Hippocampal formation (tissue), 2 donors: ENCODE measurements at places on chromosomes 5 and 9.
A peak's percentile ranks its signal among the peaks of the same experiment; 100 is the strongest.

GRCh38 chr5:140672455-140673186, 755 bp downstream of the DND1 start:
- DNase-seq = no peak

- no peak for DNase-seq
Measured at GRCh38 chr9:71136696-71137095, 15.3 kb upstream of the TRPM3 start.

GRCh38 chr5:76050134-76050533, 33.0 kb upstream of the SV2C start:
- no peak for DNase-seq

- DNase-seq = no peak
Measured at GRCh38 chr5:175471628-175472027, 6.7 kb upstream of the SFXN1 start.

DNA sequence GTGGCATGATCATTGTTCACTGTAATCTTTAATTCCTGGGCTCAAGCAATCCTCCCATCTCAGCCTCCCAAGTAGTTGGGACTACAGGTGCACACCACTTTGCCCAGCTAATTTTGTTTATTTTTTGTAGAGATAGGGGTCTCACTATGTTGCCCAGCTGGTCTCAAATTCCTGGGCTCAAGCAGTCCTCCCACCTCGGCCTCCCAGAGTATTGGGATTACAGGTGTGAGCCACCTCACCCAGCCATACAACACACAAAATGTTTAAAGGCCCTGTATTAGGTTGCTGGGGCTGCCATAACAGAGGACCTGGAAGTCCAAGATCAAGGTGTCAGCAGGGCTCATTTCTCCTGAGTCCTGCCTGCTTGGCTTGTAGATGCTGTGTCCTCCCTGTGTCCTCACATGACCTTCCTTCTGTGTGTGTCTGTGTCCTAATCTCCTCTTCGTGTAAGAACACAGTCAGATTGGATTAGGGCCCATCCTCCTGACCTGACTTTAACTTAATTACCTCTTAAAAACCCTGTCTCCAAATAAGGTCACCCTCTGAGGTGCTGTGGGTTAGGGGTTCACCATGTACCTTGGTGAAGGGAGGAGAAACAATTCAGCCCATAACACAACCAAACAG, 5.4 kb downstream of the UBE2QL1 start:
- no peak for DNase-seq

- DNase-seq = no peak
Measured at GRCh38 chr9:92920437-92920836, 26.9 kb upstream of the FGD3 start.

GRCh38 chr9:16112116-16112515, 559.3 kb downstream of the CCDC171 start:
- no peak for DNase-seq

- DNase-seq = no peak
Measured at GRCh38 chr9:78029551-78030295, 1.9 kb downstream of the GNAQ start.

DNA sequence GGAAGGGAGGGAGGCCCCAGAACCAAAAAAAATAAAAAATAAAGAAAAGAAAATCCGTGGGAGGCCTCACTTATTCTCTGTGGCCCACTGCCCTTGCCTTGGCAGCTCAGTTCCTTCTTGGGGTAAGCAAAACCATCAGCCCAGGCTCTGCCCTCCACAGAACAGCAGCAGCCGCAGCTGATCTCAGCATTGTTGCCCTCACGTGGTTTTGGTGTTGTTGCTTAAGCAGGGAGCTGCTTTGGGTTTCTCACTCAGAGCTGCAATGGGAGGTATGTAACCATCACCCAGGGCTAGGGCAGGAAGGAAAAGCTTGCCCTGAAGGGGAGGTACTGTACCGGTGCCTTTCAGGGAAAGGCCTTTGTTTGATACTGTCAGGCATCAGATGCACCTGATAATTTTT, 374.7 kb upstream of the WWC1 start:
- peak; percentile 9 for DNase-seq

- no peak for DNase-seq
Measured at GRCh38 chr5:40409601-40410000, 270.1 kb upstream of the PTGER4 start.

DNA sequence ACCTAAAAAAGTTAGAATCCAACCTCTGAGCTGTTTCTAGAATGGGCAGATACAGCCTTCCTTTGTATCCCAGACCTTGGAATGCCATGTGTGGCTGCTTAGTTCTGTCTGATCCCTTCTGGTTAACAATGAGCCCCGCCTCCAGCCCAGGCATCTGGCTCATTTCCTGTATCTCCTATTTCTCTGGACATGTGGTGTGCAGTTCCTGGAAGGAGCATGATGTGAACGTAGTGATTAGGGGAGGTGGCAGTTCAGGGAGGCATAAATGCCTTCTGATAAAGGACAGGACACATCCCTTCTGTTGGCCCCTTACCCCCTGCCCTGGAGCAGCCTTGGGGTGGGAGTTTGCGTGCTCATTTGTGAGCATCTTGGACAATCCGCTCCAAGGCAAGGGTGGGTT, 243.0 kb downstream of the ZSWIM6 start:
- DNase-seq = no peak

DNA sequence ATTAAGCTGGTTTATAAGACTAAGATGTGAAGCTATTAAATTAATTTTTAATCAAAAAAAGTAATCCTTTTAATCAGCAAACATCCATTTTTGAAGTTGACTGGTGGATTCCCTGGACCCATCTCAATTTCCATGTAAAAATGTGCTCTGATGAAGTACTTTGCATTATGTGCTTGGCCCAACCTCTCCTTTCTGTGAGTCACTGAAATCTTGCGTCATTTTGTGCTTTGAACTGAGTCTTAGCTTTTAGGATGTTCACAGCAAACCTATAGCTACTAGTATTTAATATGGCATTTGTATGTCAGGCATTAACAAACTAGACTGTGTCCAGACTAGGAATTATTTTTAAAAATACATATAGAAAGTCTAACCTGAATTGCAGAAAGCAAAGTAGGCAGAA, 55.0 kb upstream of the CDH12 start:
- DNase-seq = no peak

DNA sequence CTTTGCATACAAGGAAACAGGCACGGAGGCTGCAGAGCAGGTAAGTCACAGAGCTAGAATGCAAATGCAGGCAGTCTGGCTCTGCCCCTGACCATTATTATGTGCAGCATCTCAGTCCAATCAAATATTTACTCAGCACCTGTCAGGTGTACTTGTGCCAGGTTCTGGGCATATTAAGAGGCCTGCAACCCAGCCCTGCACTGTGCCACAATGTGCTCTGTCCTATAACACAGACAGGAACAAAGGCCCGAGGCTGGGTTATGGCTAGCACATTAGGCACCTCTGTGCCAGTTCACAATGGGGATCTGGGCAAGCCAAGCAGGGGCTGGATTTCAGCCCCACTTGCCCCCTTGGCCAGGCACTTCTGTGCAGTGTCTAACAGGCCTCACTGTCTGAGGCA, 14.0 kb downstream of the ARL15 start:
- no peak for DNase-seq

DNA sequence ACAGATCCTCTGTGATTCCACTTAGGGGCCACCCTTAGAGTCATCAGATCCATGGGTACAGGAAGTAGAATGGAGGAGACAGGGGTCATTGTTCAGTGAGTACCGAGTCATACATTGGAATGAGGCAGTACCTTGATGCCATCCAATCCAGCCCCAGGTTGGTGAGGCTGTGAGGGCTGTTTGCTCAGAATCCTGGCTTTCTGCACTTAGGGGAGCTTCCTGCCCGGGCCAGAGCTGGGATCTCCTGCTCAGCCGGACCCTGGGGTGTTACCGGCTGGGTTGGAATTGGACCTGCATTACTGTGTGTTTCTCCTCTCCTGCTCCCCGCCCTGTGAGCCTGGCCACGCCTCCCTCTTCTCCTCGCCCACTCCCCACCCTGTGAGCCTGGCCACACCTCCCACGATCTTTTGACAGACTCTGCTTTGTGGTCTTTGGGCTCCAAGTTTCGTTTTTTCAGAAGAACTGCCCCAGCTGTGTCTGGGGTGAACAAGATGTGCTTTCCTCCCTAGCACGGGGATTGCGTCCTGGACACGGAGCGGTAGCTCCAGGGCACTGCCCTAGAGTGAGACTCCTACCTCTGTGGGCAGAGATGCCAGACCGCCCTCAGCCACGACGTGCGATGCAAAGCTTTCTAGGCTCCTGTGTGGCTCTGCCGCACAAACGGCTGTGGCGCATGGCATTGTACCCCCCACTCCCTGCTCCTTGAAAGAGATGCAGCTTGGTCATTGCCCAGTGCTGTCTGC, 15.4 kb downstream of the TRAF2 start:
- DNase-seq = no peak

DNA sequence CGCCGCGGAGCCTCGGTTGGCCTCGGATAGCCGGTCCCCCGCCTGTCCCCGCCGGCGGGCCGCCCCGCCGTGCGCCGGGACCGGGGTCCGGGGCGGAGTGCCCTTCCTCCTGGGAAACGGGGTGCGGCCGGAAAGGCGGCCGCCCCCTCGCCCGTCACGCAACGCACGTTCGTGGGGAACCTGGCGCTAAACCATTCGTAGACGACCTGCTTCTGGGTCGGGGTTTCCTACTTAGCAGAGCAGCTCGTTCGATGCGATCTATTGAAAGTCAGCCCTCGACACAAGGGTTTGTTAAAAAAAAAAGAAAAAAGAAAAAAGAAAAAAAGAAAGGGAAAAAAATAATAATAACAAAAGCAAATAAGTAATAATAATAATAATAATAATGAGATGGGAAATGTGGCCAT, 112.8 kb downstream of the GCNT1 start:
- no peak for DNase-seq

DNA sequence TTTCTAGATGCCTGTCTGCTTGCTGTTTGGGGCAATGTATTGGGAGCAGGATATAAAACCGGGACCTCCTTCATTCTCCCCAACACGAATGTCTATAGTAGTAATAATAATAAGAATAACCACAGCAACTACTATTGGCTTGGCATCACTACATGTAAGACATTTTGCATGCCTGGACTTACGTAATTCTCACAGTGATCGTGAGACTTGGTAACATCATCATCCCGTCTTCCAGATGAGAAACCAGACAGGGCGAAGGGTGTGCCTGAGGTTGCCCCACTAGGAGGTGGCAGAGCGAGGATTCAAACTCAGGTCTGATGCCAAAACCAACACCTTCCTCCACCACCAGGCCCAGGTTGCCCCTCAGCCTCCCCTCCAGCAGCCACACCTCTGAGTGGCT, 185.1 kb downstream of the RGS3 start:
- no peak for DNase-seq

DNA sequence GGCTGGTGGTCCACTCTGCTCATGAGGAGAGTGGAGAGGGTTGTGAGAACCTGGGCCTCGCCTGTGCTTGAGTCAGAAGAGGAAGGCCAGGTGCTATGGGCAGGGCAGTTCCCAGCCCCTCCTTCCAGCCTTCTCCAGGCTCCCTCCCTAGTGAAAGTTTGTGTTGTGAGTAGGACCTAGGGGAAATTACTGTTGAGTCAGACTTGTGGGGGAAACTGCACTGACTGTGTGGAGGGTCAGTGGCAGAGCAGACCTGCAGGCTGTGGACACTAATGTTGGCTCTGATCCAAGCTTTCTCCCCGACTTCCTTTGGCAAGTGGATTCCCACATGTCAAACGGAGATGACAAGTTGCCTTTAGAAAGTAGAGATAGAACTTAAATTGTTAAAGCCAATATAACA, 102.6 kb downstream of the ARHGAP26 start:
- no peak for DNase-seq

DNA sequence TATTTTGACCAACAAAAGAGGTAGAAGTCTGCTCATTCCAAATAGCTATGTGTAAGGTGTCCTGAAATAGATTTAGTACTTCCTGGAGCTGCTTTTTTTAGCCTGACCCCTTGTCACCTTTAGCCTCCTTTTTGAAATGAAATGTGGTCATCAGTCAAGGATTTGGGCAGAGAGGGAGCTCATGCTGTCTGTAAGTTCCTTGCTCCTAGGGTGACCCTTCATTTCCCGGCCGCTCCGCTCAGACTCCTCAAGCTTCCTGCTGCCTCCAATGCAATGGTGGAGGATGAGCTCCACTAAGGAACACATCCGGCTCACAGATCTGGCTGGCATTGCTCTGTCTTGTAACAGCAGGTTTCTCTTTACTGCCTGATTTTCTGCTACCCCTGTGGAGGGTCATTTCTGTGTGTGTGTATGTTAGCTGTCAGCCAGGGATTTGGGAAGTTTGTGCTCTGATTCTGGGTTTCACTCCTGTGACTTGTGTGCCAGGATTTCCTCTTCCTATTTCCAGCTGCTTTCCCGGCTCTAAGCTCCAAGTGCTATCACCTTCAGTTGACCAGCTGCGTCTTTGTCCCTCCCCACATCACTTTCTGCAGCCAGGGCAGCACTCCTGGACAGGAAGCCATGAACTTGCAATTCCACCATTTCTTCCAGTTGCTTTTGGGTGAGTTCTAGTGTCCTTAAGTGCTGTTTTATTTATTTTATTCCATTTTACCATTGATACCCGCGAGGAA, 265.9 kb downstream of the ICE1 start:
- DNase-seq = no peak

DNA sequence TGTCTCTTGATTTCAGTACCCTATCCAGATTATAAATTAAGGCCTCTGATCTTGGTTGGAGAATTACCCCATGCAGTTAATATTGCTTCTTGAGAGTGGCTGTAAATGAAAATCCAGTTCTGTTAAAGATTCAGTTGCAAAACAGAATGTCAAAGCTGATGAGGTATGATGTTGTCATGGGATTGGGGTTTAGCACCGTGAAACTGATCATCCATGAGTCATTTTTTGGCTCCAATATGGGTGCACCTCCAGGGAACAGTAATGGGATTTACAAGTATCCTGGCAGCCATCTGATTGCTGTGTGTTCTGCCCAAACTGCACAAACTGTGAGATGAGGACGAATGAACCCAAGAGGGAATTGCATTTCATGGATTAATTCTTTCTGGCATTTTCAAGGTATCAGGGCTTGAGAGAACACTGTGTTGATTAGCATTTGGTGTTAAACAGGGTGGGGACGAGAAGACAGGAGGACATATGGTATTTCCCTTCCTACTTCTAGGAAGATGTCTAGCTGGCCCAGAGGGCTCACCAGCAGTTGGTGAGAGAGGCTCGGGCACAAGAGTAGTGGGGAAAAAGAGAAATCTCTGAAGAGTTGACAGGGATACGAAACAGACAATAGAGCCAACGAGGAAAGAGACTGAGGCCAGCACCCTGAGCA, 214.7 kb downstream of the GAS1 start:
- DNase-seq = no peak

DNA sequence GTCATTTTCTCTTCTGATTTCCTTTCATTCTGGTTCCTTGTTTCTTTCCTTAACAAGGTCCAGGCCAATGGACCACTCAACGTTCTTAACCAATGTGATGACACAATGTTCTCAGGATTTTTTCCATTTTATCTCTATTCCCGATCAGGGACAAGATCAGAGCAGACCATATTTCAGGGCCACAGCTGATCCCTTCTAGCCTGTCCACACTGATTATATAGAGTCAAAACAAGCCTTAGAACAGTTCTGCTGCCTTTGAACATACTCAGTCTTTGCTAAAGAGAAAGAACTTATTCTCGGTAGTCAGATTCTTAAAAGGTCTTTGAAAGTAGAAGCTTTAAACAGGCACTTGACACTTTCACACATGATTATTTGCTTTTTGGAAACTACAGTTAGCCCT, 188.4 kb downstream of the ADAMTSL1 start:
- no peak for DNase-seq
